ENCODE measurements at places on chromosomes 4 and X.
A peak's percentile ranks its signal among the peaks of the same experiment; 100 is the strongest.

DNA sequence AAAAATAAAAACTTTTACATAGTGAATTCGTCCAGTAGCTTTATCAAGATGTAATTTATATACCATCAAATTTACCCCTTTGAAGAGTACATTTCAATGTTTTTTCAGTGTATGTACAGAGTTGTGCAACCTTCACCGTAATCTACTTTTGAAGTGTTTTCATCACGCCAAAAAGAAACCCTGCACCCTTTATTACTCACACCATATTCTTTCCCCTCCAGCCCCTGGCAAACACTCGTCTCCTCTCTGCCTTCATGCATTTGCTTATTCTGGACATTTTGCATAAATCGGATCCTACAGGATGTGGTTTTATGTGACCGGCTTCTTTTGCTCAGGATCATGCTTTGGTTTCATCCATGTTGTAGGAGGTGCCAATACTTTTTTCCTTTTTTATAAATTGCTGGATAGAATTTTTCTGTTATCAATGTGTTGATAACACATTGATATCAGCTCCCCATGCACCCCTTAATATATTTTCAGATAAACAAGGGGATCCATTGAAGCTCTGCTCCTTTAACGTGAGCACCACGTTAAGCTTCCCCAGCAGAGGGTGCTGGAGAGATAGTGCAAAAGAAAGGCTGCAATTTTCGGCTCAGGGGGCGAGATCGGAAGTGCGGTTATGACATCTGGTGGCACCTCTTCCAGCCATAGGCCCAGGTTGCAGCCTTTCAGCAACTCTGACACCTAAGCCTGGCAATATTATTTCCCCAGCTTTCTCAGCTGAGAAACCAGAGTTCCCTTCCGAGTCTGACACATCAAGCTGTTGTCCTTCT lies 100.1 kb upstream of the VCX3B start:
- no peak for DNase-seq

GRCh38 chr4:141853091-141853764 lies 216.8 kb downstream of the IL15 start:
- peak; percentile 21 for DNase-seq

- no peak for DNase-seq
Observed at GRCh38 chrX:23592741-23593140, 74.6 kb upstream of the PRDX4 start.

- DNase-seq, result no peak
Observed at GRCh38 chrX:825991-826390, 195.4 kb downstream of the SHOX start.

- DNase-seq, result no peak
Observed at GRCh38 chrX:32397562-32398216, 813.7 kb downstream of the DMD start.

GRCh38 chr4:34157547-34157946 lies 2086.8 kb downstream of the ARAP2 start:
- DNase-seq, result no peak

GRCh38 chr4:170009291-170009690 lies 16.9 kb downstream of the MFAP3L start:
- no peak for DNase-seq

DNA sequence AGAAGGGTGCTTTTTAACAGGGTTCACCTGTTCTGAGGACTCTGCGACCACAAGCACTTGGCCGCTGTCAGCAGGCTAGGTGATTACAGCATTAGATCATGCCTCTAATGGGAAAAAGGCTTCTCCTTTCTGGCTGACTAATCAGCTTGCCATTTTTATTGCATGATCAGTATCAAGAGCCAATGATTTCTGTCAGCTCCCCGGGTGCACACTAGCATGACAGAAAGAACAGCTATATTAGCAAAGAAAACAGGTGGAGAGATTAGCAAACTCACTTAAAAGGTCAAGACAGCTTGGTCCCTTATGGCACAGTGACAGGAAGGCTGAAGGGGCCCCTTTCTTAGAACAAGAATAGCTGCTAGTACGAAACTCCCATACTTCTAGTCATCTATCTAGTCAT lies 170.0 kb downstream of the SMIM20 start:
- DNase-seq, result peak; percentile 86

DNA sequence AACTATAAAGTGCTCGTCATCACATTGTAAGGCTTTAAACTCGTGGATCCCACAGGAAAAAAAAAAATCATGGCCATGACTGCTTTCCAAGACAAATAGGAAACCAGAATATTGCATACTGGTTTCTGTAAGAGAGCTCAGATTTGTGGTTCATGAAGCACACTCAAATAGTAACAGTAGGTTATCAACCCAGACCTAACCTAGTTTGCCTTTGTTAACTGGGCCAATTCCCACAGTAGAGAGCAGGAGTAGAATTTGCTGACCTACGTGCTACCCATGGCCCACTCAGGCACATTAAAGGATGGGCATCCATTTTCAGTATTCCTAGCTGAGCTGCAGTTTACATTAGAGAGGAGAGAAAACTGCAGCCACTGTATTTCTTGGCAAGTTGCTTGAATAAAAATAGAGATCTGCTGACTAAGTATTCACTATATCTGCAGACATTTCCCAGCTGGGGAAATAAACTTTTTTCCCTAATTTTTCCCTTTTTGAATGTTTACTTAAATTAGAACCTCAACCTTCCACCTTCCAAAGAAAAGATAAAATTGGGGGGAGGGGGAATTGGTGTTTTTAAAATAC lies 218.5 kb downstream of the SPANXN3 start:
- DNase-seq, result no peak

GRCh38 chrX:125952973-125953372 lies 213.1 kb downstream of the DCAF12L2 start:
- no peak for DNase-seq

DNA sequence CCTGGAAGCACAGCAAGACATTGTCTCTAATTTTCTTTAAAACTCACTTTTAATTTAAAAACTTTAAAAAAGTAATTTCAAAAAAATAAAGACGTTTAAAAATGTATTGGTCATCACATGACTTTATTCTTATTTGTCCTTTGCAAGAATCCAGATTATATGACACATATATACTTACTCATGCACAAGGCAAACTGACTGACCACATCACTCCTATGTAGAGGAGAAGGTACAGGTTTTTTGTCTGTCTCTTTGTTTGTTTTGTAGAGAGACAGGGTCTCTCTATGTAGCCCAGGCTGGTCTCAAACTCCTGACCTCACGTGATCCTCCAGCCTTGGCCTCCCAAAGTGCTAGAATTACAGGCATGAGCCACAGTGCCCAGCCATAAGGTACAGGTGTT lies 28.6 kb downstream of the MAML3 start:
- no peak for DNase-seq

- DNase-seq, result peak; percentile 52
Observed at GRCh38 chr4:159048166-159048886, 54.6 kb upstream of the RAPGEF2 start.

GRCh38 chr4:33649015-33649414 lies 2595.3 kb downstream of the ARAP2 start:
- DNase-seq, result no peak

DNA sequence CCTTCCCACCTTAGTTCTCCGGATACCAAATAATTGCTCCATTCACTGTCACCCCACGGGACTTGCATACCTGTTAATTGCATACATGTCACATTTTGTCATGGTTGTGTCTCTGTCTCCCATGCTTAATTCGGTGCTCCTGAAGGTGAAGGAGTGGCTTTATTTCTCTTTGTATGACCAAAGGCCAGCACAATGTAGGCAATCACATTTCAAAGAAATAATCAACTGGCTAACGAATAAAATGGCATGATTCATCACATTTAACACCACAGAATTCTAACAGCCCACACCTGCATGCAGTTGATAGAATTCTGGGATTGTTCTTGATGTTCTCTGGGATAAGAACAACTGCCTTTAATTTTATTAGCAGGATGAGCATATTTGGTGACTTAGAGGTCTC lies 59.3 kb downstream of the ATXN3L start:
- no peak for DNase-seq

DNA sequence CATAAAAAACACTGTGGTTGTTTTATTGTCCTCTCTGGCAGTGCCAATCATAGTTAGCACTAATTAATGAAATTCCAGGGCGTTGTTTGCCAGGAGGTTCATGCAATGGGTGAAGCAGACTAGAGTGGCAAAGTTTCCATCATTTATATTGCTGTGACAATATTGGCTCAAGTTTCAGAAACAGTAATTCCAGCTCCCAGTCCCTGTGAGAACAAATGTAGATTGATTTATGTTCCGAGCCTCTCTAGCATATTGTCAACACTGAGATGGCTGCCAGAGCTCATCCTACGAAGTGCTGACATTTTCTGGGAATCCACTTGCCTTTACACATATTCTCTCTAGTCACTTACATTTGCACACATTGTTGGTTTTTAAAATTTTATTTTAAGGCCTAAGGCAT lies 440.0 kb upstream of the IGFBP7 start:
- DNase-seq, result no peak

DNA sequence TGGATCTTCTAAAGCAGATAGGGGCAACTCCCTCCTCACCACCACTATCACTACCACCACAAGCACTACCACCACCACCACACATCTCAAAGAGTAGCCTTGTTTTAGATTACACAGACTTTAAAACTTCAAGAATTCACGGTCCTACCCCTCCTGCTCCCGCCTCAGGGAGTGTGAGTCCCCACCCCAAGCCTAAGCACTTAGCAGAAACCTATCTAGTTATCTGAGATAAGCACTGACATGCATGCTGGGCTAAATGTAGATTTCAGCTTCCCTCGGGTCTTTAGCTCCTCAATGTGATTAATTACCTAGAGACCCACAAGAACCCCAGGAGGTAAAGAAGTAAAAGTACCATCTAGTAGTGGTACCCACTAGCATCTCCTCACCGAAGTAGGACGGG lies 775 bp downstream of the AMOT start:
- DNase-seq, result no peak

GRCh38 chr4:150982557-150983233 lies 32.4 kb downstream of the LRBA start:
- DNase-seq, result no peak

GRCh38 chr4:132123870-132124623 lies 1025.0 kb upstream of the PCDH10 start:
- no peak for DNase-seq

- DNase-seq, result no peak
Observed at GRCh38 chr4:26051240-26051639, 137.2 kb downstream of the SMIM20 start.

GRCh38 chr4:168741281-168742173 lies 244.7 kb downstream of the PALLD start:
- DNase-seq, result no peak

DNA sequence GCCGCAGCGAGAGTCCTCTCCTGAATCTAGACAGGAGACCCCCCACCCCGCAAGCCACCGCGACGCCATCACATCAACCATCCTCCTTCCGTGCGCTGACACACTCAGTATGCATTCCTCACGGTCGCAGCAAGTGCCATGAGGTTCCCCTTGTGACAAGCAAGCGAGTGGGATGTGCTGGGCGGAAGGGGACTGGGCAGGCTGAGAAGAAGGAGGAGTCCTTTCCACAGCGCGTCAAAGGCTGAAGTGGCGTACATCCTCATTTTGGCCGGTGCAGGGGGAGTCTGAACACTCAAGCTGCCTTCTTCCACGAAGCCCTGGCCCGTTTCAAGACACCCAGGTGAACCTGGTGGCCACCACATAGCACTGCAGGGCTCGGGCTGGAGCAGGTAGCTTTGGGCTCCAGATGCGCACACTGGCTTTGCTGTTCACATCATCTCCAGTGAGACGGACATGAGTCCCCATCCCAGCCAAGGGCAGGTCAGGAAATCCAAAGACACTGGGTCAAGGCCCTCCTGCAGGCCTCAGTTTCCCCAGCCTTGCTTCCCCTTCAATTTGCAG lies 30.4 kb downstream of the CCNQ start:
- DNase-seq, result no peak

- DNase-seq, result peak; percentile 91
Observed at GRCh38 chr4:183876268-183876934, 28.7 kb upstream of the STOX2 start.

GRCh38 chrX:103157496-103158316 lies 57.2 kb upstream of the BEX4 start:
- peak; percentile 2 for DNase-seq

DNA sequence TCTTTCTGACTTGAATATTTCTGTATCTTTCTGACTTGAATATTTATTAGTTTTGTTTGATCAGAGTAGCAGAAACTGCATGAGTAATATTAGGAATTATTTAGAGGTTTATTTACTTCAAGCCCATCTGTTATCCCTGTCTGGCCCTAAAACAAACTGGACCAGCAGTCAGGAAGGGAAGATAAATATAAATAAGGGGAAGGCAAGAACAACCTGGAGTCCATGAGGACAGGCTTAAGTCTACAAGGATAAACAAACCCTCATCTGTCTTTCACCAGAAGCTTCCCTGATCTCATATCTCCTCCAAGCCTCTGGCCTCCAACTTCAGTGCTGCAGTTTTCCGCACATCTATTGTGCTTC lies 524.9 kb downstream of the CENPC start:
- no peak for DNase-seq

GRCh38 chr4:54937501-54937900 lies 187.9 kb downstream of the KDR start:
- DNase-seq, result no peak

DNA sequence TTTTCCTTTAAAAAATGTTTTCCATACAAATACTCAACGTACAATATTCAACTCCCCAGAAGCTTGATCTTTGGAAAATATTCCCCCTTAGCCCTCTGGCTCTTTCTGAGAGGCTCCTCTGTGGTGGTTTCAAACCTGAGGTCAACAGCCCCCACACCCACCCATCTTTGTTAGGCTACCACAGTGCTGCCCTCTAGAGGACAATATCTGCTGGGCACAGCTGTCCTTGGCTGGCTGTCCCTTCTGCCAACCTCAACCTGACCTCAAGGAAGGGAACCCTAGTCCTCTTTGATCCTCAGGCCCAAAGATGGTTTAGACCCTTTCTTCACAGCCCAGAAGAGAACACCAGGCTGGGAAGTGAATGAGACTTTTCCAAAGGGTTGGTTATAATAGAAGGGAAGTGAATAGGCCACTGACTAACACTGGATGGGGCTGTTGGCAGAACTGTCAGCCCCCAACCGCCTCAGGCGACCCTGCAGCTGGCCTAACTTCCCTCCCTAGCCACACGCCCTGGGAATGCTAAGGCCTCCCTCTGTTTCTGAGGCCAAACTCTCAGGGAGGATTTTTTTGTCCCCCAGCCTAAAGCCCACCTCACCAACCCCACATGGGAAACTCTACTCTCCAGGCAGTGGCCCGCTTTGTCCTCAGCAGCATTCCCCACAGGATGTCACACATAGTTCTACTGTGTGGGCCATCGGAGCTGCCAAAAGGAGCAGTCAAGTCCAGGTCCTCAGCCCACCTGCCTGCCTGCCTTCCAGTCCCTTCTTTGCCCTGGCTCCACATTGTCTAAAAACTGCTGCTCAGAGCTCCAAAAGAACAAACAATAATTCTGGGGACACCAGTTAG lies 34.3 kb downstream of the NYX start:
- DNase-seq, result no peak

DNA sequence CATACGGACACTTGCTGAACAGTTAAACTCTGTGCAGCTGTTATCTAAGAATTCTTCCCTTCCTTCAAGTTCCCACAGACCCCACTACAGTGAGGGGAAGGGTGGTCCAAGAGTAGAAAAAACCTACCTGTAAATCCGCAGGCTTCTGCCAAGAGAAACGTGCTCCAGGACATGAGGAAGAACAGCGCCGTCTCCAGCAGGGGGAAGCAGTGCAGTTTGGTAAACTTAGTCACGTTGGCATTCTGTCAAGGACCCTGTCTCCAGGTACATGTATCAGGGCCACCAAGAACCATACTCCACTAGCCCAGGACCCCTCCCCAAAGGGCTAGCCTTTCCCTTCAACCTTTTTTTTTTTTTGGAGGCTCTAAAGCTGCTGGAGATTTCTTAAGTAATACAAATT lies 79.9 kb downstream of the CHST7 start:
- no peak for DNase-seq

GRCh38 chr4:99651811-99652485 lies 5.7 kb downstream of the C4orf54 start:
- no peak for DNase-seq

- no peak for DNase-seq
Observed at GRCh38 chr4:112807083-112807482, 170.1 kb downstream of the LARP7 start.

Measured in kidney glomerular epithelial cell (primary cell).